ENCODE measurements at places on chromosomes 11 and 22.

DNA sequence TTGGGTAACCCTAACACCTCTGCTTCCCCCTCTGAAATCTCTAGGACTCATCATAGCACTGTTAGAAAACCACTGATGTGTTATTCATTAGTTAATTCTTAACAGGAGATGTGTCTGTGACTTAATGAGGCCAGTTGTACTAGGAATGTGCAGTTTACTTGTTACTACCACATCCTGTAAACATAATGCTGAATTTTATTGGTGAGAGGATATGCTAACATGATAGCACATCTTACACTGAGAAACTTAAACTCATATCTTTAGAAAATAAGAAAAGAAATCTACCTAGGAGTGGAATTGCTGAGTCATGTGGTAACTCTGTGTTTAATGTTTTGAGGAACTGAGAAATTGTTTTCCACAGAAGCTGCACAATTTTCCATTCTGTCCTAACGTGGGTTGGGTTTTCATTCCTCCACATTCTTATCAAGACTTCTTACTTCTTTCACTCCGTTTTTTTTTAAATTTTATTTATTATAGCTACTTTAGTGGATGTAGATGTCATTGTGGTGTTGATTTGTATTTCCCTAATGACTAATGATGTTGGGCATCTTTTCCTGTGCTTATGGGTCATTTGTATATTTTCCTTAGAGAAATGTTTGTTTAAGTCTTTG is 33.7 kb downstream of the RNF121 start:
- DNase-seq = peak; percentile 45

DNA sequence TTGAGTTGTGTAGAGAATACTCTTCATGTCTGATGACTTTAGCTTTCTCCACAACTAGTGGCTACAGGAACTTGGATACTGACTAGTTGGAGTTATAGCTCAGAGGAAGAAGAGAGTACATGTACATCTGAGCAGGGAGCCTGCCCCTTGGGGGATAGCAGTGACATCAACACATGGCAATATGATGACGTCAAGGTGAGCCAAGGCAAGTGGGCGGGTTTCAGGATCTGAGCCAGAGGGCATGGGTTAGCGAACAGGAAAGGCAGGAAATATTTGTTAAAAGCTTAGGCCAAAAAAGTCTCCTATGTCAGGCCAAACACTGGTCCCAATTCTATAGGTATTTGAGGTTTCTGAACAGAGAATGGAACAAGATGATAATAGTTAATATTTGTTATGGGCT is 42.0 kb upstream of the HORMAD2 start:
- DNase-seq = peak; percentile 81

GRCh38 chr11:114040706-114041211 is 18.8 kb upstream of the ZBTB16 start:
- peak; percentile 4 for DNase-seq

DNA sequence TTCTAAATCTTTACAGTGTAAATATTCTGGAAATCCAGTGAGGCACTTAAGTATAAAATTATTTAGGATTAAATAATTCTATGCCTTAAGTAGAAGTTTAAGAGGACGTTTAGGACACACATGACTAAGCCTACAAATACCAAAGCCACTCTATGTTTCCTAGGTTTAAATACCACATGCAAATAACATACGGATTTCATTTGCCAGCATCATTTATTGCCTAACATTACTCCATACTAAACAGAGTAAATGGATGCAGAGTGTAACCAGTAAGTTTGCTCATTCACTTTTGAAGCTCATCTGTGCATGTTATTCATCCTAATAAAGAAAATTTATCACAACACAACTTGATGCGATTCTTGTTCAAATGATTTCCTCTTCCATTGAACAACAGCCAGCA is 4.1 kb downstream of the BDNF start:
- peak; percentile 49 for DNase-seq

GRCh38 chr11:2375341-2375853 is 1.7 kb upstream of the CD81 start:
- DNase-seq = no peak

GRCh38 chr22:22920910-22921550 is 33.4 kb downstream of the IGLL5 start:
- DNase-seq = no peak

DNA sequence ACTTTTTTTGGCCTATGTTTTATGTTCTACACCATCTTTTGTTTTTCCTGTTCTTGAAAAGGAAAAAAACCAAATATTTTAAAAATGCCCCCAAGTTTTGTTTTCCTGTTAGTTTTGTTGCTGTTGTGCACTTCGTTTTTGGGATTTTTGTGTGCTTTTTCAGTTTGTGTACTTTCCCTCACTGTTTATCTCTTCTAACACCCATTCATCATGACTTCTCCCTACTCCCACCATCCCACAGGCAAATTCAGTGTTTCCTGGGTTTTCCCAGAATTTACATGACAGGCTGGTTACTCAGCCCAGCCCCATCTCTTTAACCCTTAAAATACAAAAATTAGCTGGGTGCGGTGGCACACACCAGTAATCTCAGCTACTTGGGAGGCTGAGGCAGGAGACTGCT is 15.6 kb downstream of the TMEM123 start:
- no peak for DNase-seq

- no peak for DNase-seq
These were observed 36.8 kb downstream of the WNT11 start for GRCh38 chr11:76169473-76169896.

GRCh38 chr11:116162886-116163230 is 609.9 kb downstream of the BUD13 start:
- DNase-seq = no peak

- no peak for DNase-seq
These were observed 1.9 kb downstream of the DRAP1 start for GRCh38 chr11:65921033-65921555.

DNA sequence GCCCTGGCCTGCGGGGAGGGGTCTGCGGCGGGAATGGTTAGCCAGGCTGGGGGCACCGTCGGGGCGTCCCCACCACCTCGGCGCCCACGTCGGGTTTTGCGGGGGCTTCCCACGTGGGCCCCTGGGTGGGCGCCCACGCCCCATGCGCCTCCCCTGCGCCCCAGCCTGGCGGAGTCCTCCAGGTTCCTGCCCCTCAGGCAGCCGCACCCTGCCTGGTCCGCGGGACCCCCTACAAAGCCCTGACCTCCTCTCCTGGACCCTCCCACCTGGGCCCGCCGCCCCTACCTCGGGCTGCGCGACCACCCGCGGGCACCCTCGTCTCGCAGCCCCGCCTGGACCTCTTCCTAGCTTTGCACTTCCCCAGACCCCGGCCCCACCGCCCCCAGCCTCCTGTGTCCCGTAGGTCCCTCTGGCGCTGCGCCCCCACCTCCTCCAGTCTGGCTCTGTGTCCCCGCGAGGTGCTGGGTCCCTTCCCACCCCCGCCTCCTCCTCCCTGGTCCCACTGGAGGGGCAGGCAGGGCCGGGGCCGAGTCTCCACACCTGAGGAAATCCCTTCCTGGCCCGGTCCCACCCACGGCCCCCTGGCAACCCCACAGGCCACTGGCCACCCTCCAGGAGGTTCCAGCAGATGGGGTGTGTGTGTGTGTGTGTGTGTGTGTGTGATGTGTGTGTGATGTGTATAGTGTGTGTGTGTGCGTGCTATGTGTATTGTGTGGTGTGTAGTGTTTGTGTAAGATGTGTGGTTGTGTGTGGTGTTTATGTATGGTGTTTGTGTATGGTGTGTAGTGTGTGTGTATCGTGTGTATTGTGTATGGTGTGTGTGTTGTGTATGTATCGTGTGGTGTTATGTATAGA is 11.8 kb downstream of the PIM3 start:
- no peak for DNase-seq

DNA sequence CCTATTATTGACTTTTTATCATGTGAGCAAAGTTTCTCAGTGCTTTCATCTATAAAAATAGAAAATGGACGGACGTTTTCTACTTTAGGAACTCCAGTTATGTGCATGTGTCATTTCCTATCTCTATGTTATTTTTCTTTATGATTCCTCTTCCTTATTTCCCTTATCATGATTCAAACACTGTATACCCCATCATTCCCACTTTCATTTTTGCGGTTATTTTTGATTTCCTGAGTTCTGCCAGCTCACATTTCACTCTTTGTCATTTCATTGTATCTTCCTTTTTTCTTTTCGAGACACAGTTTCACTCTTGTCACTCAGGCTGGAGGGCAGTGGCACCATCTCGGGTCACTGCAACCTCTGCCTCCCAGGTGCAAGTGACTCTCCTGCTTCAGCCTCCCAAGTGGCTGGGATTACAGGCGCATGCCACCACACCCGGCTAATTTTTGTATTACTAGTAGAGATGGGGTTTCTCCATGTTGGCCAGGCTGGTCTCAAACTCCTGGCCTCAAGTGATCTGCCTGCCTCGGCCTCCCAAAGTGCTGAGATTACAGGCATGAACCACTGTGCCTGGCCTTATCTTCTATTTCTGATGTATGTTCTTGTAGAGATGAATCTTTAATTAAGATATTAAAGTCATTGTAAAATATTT is 21.5 kb downstream of the C11orf58 start:
- peak; percentile 36 for DNase-seq

- no peak for DNase-seq
These were observed 14.3 kb downstream of the LRRC75B start for GRCh38 chr22:24578355-24579257.
